ENCODE measurements at places on chromosomes 5 and 9. TPM values are rescaled to one million over a fixed set of nuclear protein-coding genes. Genes with fewer than 3 reads are reported as not detected.

GRCh38 chr5:152422081-152422480, 17.0 kb upstream of the NMUR2 start:
- no peak overlapping the region for H3K27ac ChIP-seq
- no peak for DNase-seq
- no peaks in the 10 kb centered on the region for H3K36me3 ChIP-seq

DNA sequence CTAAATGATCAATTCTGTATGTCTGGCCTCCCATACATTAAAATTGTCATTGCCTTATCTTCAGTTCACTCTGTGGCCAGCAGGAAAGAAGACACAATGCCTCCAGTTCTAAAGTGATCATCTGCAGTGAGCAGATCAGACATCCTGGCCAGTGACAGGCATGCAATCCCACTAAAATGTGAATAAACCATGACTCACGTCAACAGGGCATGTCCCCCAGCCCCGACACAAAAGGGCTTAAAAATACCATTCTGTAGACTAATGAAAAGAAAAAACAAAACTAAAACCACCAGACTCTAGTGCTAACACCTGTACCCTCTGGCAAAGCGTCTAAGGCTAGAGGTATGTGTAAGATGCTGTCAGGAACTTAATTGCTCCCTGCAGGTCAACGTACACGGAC, 38.5 kb downstream of the DDX31 start:
- no peaks in the 10 kb centered on the region for H3K4me1 ChIP-seq
- no peak overlapping the region for H3K4me3 ChIP-seq
- H3K27me3 ChIP-seq = no peaks in the 10 kb centered on the region
- H3K36me3 ChIP-seq = peaks cover 62% of the 10 kb centered on the region
- no peak for DNase-seq

The RASA1 gene
- 27.3 TPM for total RNA-seq

GRCh38 chr9:127448112-127448805, 2.9 kb downstream of the RPL12 start:
- no peaks in the 10 kb centered on the region for H3K27me3 ChIP-seq
- no peak overlapping the region for H3K4me3 ChIP-seq

GRCh38 chr5:74122979-74123590, 497.1 kb downstream of the ARHGEF28 start:
- peak; percentile 50 for DNase-seq
- no peak overlapping the region for H3K4me3 ChIP-seq
- no peaks in the 10 kb centered on the region for H3K36me3 ChIP-seq
- H3K4me1 ChIP-seq = peaks cover 14% of the 10 kb centered on the region

The C5orf58 gene
- total RNA-seq = not detected

The TAF11L7 gene
- total RNA-seq = not detected

- DNase-seq = no peak
- peak within 1 kb of the TSS; percentile 81 for H3K27ac ChIP-seq
- no peaks in the 10 kb centered on the region for H3K27me3 ChIP-seq
- H3K4me3 ChIP-seq = peak within 1 kb of the TSS; percentile 67
- H3K4me1 ChIP-seq = peaks cover 37% of the 10 kb centered on the region
- peaks cover 8% of the 10 kb centered on the region for H3K36me3 ChIP-seq
These were observed at the start of gene CMYA5 for GRCh38 chr5:79689541-79690466. CMYA5 (plus strand) TSS chr5:79689836; CDS start chr5:79689908, 72 bp downstream.

DNA sequence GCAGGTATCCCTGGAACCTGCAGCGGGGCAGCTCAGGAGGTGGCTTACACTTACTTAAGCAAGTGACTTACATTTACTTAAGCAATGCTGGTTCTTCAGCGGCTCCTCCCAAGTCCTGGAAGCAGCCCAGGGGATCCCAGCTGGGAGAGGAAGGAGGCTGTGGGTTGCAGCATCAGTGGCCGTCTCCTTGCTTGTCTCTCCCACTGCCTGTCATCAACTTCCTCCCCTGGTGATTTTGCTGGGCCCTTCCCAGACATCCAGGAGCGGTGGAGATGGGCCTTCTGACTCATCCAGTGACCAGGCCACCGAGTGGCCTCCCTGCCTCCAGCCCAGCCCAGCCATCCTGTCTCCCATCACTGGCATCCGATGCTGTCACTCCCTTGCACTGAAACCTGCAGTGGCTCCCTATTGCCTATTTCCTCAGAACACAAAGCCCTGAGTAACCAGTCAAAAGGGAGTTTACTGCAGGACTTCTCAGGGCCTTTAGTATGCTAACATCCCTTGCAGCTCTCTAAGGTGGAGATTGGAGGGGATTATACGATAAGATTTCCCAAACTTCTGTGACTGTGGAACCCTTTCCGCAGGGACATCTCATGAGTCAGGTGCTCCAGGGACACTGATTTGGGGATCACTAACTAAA, 155.9 kb upstream of the PHYKPL start:
- no peak overlapping the region for H3K4me3 ChIP-seq
- H3K36me3 ChIP-seq = no peaks in the 10 kb centered on the region
- H3K27ac ChIP-seq = no peak overlapping the region
- DNase-seq = no peak
- peaks cover 21% of the 10 kb centered on the region for H3K4me1 ChIP-seq

- no peak overlapping the region for H3K4me3 ChIP-seq
- H3K4me1 ChIP-seq = no peaks in the 10 kb centered on the region
- H3K36me3 ChIP-seq = no peaks in the 10 kb centered on the region
- H3K27ac ChIP-seq = no peak overlapping the region
- DNase-seq = peak; percentile 89
These were observed 484.0 kb downstream of the SPATA31A7 start for GRCh38 chr9:61673664-61674381.

DNA sequence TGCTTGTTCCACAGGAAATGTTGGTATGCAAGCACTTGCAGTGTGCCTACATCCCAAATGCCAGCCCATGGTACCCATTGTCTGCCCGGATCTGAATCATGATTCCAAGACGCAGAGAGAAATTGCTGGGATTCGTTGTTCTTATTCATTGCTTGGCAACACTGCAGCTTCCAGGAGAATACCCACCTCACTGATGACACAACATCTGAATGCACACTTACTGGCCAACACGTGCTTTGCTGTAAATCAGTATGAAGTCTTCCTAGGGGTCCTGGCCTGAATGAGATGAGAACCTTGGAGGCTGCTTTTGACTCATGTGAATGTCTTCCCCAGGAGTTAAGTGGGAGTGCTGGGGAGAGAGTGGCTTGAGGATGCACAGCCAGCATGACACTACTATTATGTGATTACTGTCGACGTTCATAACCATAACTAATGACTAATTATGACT, 11.6 kb downstream of the SRD5A1 start:
- DNase-seq = no peak
- no peaks in the 10 kb centered on the region for H3K36me3 ChIP-seq
- H3K4me3 ChIP-seq = no peak overlapping the region
- no peaks in the 10 kb centered on the region for H3K4me1 ChIP-seq
- H3K27ac ChIP-seq = no peak overlapping the region
- H3K27me3 ChIP-seq = no peaks in the 10 kb centered on the region

GRCh38 chr9:136921718-136922117, 22.8 kb downstream of the FBXW5 start:
- H3K4me3 ChIP-seq = no peak overlapping the region
- H3K27ac ChIP-seq = no peak overlapping the region
- no peaks in the 10 kb centered on the region for H3K27me3 ChIP-seq
- no peak for DNase-seq
- peaks cover 35% of the 10 kb centered on the region for H3K36me3 ChIP-seq

- no peaks in the 10 kb centered on the region for H3K4me1 ChIP-seq
- no peak overlapping the region for H3K4me3 ChIP-seq
- H3K27ac ChIP-seq = no peak overlapping the region
- H3K27me3 ChIP-seq = no peaks in the 10 kb centered on the region
These were observed 162.8 kb upstream of the ANKH start for GRCh38 chr5:15034379-15034778.

The TMEM252 gene
- total RNA-seq = not detected

DNA sequence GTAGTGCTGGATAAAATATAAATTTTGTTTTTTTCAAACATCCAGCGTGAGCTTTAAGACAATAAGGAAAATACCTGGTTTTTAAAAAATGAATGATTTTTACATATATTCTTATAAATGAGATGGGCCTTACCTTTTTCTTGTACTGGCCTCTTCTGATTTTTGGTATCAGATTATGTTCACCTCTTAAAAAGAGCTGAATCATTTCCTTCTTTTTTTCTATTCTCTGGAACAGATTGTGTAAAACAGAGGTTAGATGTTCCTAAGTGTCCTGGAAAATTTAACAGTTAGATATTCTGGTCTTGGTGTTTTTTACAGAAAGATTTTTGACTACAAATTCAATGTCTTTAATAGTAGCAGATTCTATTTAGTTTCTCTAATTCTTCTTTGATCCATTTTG, 74.6 kb downstream of the NDUFAF2 start:
- no peaks in the 10 kb centered on the region for H3K27me3 ChIP-seq
- H3K36me3 ChIP-seq = no peaks in the 10 kb centered on the region
- DNase-seq = no peak
- H3K4me3 ChIP-seq = no peak overlapping the region

GRCh38 chr9:17509701-17510100, 69.2 kb upstream of the SH3GL2 start:
- no peaks in the 10 kb centered on the region for H3K27me3 ChIP-seq
- no peaks in the 10 kb centered on the region for H3K36me3 ChIP-seq
- no peak for DNase-seq
- no peak overlapping the region for H3K4me3 ChIP-seq
- no peaks in the 10 kb centered on the region for H3K4me1 ChIP-seq

DNA sequence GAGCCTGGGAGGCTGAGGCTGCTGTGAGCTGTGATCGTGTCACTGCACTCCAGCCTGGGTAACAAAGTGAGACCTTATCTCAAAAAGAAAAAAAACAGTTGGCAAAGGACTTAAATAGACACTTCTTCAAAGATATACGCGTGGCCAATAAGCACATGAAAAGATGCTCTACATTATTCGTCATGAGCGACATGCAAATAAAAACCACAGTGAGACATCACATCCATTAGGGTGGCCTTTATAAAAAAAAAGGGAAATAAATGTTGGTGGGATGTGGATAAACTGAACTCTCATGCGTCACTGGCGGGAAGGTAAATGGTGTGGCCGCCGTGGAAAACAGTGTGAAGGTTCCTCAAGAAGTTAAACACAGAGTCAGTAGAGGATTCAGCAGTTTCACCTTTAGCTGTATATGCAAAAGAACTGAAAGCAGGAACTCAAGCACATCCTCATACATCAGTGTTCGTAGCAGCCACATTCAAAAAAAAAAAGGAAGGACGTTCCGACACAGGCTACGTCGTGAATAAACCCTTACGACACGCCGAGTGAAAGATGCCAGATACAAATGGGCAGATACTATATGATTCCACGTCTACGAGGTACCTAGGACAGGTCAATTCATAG, 24.5 kb upstream of the NRARP start:
- H3K27me3 ChIP-seq = no peaks in the 10 kb centered on the region
- no peak overlapping the region for H3K27ac ChIP-seq
- no peak overlapping the region for H3K4me3 ChIP-seq

DNA sequence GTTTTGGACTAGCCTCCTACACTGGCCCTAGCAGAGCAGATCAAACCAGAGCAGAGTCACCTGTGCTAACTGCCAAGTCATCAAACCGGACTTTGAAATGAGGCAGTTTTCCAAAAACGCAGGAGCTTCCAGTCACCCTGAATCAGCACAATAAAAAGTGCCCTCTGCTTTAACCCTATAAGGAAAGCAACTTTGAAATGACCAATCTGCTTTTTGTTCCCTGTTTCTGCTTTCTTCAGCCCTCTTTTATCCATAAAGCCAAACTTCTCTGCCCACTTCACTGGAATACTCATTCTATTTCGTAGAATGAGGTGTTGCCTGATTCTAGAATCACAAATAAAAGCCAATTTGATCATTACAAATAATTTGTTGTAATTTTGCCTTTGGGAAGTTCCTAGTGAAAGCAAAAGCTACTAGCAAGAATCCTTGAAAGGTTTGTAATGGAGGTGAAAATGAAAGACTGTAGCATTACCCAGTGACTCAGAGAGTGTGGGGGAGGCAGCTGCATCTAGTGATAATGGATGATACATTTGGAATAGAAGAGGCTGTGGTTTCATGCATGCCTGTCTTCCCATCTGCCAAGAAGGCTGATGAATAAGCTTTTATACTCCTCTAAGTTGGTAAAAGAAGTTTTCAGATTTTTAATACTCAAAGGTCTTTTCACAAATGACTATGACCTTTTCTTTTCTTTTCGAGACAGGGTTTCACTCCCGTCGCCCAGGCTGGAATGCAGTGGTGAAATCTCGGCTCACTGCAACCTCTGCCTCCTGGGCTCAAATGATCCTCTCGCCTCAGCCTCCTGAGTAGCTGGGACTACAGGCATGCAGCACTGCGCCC, 14.9 kb downstream of the SPAAR start:
- peaks cover 36% of the 10 kb centered on the region for H3K4me1 ChIP-seq
- H3K27ac ChIP-seq = peak overlapping the region; percentile 77
- H3K4me3 ChIP-seq = peak overlapping the region; percentile 4
- H3K27me3 ChIP-seq = no peaks in the 10 kb centered on the region

DNA sequence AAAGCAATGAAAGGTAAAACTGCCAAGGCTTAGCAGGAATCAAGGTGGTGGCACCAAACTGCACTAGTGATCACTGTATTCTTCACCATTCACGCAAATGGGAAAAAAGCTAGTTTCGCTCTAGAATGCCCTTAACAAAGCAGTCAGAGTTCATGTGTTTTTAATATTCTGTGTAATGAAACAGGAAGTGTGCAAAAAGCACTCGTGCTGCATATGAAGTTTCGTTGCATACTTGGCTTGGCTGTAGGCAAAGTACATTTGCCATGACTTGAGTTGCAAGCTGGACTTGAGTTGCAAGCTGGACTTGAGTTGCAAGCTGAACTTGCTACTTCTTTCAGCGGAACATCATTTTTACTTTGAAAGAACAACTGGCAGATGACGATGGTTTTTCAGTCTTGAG, 55.4 kb downstream of the FOXI1 start:
- no peak for DNase-seq
- no peaks in the 10 kb centered on the region for H3K4me1 ChIP-seq
- H3K27me3 ChIP-seq = no peaks in the 10 kb centered on the region
- no peak overlapping the region for H3K4me3 ChIP-seq
- no peaks in the 10 kb centered on the region for H3K36me3 ChIP-seq

The NEURL1B gene
- 45.7 TPM for total RNA-seq

DNA sequence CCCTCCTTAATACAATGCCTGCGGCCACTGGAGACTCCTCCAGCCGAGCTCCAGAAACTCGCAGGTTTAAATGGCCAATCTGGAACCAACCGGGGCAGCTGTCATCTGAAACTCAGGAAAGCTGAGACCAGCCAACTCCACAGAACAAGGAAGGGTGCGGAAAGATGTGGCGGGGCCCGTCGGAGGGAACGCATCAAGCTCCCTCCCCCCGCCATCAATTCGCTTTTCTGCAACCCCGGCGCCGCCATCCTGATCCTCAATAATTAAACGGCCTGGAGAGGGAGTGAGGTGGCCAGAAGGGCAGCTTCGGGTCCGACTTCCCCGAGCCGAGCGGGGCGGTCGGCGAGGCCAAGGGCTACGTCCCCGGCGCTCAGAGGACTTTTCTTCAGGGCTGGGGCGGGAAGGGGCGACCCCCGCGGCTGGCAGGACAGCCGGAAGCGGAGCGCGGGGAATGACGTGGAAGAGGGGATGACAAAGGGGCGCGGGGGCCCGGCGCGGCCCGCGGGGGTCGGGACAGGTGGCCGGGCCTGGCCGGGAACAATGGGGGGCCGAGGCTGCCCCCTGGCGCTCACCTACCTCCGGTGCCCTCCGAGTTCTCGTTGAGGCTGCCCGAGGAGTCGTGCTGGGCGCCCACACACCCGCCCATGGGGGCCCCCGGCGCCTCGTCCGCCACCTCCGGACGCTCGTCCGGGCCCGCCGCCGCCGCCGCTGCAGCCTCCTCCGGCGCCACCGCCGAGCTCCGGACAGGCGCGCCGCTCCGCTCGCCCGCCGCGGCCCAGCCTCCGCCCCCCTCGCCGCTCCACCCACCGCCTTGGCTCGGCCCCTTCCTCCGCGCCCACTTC, at the start of gene UBTD2:
Gene UBTD2, minus strand, starts transcription at position 745 of the 842 bp plus-strand sequence. Its CDS starts 99 bp downstream, at position 646.
- H3K27ac ChIP-seq = peak within 1 kb of the TSS; percentile 97
- peak within 1 kb of the TSS; percentile 95 for H3K4me3 ChIP-seq
- no peaks in the 10 kb centered on the region for H3K27me3 ChIP-seq
- H3K36me3 ChIP-seq = no peaks in the 10 kb centered on the region
- peaks cover 30% of the 10 kb centered on the region for H3K4me1 ChIP-seq
- DNase-seq = peak; percentile 94

The SAPCD2 gene
- 0.17 TPM for total RNA-seq

The SLC22A5 gene
- total RNA-seq = 6.2 TPM
